Activated B cell treated with CpG ODN at 0.5 μM for 24 hours (primary cell): ENCODE measurements at places on chromosomes 6 and 20.

GRCh38 chr20:44997171-44997570 lies 30.9 kb downstream of the STK4 start:
- no peak for DNase-seq

DNA sequence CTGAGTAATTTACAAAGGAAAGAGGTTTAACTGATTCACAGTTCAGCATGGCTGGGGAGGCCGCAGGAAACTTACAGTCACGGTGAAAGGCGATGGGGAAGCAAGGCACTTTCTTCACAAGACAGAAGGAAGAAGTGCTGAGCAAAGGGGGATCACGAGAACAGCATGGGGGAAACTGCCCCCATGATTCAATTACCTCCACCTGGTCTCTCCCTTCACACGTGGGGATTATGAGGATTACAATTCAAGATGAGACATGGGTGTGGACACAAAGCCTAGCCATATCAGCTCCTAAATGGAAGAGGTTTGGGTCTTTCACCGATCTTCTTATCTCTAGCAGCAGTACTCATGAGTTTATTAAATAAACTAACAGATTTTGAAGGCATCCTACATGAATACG lies 152.9 kb upstream of the RUNX2 start:
- no peak for DNase-seq

DNA sequence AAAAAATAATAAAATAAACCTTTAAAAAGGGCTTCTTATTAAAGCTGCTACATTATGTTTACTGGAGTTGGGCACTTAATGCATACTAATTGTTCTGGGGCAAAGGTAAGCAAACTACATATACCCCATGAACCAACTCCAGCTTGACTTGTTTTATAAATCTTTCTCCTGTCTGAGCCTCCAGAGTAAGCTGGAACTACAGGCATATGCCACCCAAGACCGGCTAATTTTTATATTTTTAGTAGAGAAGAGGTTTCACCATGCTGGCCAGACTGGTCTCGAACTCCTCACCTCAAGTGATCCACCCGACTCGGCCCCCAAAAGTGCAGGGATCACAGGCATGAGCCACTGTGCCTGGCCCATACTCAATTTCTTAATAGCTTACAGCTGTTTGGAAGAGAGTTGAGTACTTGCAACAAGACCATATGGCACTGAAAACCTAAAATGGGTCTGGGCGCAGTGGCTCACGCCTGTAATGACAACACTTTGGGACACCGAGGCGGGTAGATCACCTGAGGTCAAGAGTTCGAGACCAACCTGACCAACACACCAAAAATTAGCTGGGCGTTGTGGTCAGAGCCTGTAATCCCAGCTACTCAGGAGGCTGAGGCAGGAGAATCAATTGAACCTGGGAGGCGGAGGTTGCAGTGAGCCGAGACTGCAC lies 19.9 kb downstream of the ROMO1 start:
- DNase-seq, result no peak

- no peak for DNase-seq
Observed at GRCh38 chr6:40054602-40055001, 120.3 kb upstream of the MOCS1 start.
